Activated CD4-positive, alpha-beta T cell treated with anti-CD3 and anti-CD28 coated beads, Interleukin-2, Interleukin-4, amounts not matched to agents 100 ng/mL and 50 ng/mL, durations not matched to agents 16 hours and 8 hours (primary cell): ENCODE measurements at places on chromosomes 1 and 21.

- peak; percentile 22 for DNase-seq
Measured at GRCh38 chr1:79497193-79497773, 490.8 kb upstream of the ADGRL4 start.

- DNase-seq, result no peak
Measured at GRCh38 chr1:51945591-51945990, 44.9 kb downstream of the RAB3B start.

DNA sequence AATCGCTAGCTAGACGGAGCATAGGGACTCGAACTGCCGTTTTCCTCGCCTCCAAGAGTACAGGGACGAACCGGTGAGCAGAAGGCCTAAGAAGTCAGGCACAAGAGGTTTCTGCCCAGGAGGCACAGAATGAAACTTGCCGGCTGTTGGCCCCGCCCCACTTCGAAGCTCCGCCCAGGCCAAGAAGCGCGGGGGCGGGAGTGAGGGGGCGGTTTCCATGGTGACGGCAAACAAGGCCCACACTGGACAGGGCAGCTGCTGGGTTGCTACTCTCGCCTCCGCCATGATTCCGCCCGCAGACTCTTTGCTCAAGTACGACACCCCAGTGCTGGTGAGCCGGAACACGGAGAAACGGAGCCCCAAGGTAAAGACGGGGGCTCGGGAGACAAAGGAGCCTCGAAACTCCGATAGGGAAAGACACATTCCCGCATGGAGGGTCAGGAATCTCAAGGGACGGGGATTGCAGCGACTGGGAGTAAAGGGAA is at the start of gene DNALI1:
Gene DNALI1, plus strand, starts transcription at position 229 of the 485 bp plus-strand sequence. Its CDS starts 55 bp downstream, at position 284.
- DNase-seq, result peak; percentile 33

DNA sequence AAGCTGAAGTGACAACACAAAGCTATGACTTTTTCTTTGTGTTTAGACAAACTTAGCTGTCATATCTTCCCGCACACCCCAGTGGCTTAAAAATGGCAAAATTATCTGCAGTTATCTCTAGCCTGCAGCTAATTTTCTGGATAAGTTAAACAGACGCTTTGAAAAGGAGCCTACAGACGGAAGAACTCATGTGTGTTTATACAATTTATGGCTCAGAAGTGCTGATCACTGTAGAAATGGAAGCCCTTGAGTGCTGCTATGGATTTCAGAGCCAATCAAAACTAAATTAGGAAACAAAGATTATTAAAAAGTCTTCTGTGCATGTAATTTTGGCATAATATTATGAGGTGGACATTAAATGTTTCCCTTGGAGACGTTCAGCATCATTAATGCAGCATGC is 11.6 kb downstream of the NTNG1 start:
- no peak for DNase-seq

- DNase-seq, result no peak
Measured at GRCh38 chr1:176609556-176610408, 146.8 kb downstream of the PAPPA2 start.

GRCh38 chr1:243950166-243950565 is 100.1 kb upstream of the AKT3 start:
- no peak for DNase-seq

GRCh38 chr1:98399218-98399617 is 262.3 kb upstream of the SNX7 start:
- no peak for DNase-seq

DNA sequence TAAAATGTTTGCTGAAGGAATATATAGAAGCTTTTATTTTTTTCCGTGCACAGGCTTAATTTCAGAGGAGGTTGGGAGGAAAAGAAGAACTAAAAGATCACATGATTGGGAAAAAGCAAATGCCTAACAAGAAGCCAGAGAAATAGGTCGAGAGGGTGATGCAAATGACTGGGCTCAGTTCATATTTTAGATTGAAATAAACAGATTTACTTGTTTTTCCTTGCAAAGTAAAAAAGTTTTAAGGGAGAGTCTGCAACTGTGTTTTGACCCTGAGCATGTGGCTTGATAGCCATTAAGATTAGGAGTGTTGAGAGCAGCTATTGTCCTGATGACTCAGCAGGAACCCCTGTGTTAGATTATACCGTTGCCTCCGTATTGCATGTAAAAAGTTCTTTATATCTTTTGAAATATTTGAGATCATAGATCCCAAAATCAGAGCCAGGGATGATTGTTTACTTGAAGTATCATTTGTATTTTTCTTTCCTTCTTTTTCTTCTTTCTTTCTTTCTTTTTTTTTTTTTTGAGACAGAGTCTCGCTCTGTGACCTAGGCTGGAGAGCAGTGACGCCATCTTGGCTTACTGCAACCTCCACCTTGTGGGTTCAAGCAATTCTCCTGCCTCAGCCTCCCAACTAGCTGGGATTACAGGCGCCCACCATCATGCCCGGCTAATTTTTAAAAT is 20.2 kb downstream of the CLIC4 start:
- no peak for DNase-seq

GRCh38 chr21:42291003-42291750 is 24.0 kb downstream of the TFF3 start:
- DNase-seq, result no peak
